ENCODE measurements at places on chromosomes 12 and 14.

DNA sequence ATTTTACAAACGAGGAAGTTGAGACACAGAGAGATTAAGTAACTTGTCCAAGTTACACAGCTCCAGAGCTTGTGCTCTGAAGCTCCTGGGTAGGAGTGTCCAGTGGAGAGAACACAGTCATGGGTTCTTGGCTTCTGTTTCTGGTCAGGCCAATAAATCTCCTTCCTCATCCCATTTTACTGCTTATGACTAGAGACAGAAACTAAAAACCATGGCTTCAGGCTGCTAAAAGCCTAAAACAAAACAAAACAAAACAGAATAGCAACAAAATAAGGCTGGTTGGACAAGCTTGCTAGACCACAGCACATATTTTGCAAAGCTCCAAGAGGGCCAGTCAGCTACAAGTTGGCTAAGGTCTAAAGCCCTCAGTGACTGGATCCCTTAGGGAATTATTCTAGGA, 49.8 kb downstream of the PTGER2 start:
- H3K27me3 ChIP-seq = no peaks in the 10 kb centered on the region
- H3K4me1 ChIP-seq = no peaks in the 10 kb centered on the region
- no peak overlapping the region for H3K4me3 ChIP-seq
- H3K36me3 ChIP-seq = no peaks in the 10 kb centered on the region
- H3K27ac ChIP-seq = no peak overlapping the region

DNA sequence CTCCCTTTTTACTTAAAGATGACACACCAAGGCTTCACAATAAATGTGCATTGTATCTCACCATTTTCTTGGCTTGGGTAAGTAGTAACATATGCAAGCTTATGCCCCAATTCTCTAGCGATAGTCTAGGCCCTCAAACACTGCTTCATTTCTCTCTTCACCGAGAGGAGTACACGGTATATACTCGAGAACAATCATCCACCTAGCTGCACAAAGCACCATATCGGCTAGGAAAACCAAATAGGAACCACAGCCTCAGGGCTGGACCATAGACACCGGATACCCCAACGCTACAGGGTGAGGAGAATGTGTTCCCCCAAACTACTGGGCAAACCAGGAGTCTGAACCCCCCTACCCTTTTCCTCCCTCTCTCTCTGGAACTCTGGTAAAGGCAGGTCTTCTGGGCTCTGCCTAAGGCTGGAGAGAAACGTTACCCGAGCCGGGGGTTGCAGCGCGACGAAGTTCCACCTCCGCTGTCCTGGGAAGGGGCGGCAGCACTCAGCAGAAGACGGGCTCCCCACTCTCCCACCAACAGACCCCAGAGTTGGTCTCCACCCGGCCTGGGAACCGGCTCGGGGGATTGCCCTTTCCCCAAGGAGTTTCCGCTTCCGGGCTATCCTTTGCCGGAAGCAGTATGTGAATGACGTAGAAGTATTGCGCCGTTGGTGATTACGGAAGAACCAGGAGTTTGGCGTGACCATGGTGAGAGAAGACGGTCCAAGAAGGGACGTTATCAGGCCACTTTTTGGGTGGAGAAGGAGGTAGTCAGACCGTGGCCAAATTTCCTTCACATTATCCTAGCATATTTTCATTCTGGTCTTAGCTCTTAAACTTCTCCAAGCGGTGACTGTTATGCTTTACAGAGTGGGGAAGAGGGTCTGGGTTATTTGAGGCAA, at the start of the genes AREL1 and FCF1:
Gene AREL1, minus strand, starts transcription at position 582 of the 896 bp plus-strand sequence. CDS start 27,465 bp downstream, outside the sequence.
Gene FCF1, plus strand, starts transcription at position 646 of the 896 bp plus-strand sequence. Its CDS starts 54 bp downstream, at position 700.
- peaks cover 17% of the 10 kb centered on the region for H3K4me1 ChIP-seq
- no peaks in the 10 kb centered on the region for H3K36me3 ChIP-seq
- peak; percentile 81 for DNase-seq
- no peaks in the 10 kb centered on the region for H3K27me3 ChIP-seq

DNA sequence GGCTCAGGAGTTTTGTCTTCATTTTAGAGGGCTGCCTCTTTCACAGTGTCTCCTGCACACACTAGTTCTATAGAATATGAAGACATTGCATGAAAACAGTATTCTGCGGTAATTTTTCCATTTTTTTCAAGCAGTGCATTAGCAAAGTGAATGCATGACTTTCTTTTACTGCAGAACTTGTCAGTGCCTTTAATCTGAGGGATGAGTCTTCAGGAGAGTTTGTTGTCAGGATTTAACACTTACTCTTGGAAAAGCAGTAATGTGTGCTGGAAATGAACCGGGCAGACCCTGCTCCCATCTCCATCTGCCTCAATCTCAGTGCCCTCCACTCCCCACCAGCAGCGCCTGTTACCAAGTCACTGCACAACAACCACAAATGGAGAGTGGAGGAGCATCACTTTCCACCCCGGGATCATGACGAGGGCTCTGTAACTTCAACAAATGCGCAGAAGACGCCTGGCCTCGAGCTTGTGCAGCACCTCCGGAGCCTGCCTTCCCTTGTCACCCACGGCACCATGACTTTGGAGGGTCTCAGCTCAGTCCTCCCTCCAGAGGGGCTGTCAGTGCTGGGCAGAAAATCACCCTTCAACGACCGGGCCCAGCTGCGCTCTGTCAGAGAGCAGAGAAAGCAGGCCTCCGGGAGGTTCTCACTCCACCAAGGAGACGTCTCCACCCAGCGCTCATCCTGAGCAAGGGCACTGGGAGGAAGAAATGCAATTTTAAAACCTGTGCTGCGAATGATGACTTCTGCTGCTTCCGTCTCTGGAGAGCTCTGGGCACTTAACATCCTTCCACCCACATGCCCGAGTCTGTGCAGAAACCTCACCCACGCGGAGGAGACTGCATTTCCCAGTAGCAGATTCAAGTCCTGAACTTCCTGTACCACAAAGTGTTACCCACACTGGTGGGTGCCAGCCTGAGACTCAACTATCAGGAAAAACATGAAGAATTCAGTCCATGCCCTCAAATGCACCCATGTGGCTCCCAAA, 255.7 kb downstream of the ADGRD1 start:
- peak; percentile 7 for DNase-seq
- no peak overlapping the region for H3K27ac ChIP-seq
- no peaks in the 10 kb centered on the region for H3K27me3 ChIP-seq
- no peaks in the 10 kb centered on the region for H3K36me3 ChIP-seq

GRCh38 chr14:74619672-74620131, 7.7 kb upstream of the LTBP2 start:
- no peaks in the 10 kb centered on the region for H3K27me3 ChIP-seq
- H3K4me3 ChIP-seq = no peak overlapping the region
- DNase-seq = peak; percentile 91
- no peaks in the 10 kb centered on the region for H3K36me3 ChIP-seq

DNA sequence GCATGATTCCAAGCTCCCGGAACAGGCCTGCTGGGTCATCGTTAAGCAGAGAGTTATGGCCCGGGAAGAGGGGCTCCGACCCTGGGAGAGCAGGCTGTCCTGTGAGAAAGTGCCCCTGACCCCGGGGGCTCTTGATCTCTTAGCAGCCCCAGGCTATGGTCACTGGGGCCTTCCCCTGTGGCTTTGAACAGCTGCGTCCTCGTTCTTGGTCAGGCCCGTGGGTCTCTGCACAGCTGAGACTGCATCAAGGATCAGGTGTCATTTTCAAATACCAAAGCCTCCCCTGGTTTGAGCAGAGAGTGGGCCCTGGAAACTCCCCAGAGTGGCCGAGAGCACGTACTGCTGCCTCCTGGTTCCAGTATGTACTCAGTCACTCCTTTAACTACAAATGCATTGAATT, 114.8 kb downstream of the ESRRB start:
- no peaks in the 10 kb centered on the region for H3K36me3 ChIP-seq
- no peaks in the 10 kb centered on the region for H3K27me3 ChIP-seq
- no peak overlapping the region for H3K27ac ChIP-seq
- H3K4me3 ChIP-seq = no peak overlapping the region
- DNase-seq = no peak

- no peak for DNase-seq
- no peak overlapping the region for H3K4me3 ChIP-seq
- peak overlapping the region; percentile 57 for H3K27ac ChIP-seq
- peaks cover 4% of the 10 kb centered on the region for H3K4me1 ChIP-seq
- H3K27me3 ChIP-seq = no peaks in the 10 kb centered on the region
These were observed 75.3 kb upstream of the TMPO start for GRCh38 chr12:98439981-98440581.

DNA sequence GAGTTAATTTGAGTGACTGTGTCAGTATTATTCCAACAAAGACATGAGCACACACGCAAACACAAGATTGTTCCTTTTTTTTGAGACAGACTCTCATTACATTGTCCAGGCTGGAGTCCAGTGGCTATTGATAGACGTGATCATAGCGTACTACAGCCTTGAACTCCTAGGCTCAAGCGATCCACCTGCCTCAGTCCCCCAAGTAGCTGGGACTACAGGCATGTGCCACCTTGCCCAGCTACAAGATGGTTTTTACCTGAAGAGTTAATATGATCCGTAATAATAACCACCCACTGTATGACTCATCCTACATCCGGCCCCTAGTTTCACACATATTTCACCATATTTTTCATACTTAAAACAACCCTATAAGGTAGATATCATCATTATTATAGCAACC, 26.8 kb downstream of the BCAT1 start:
- no peaks in the 10 kb centered on the region for H3K36me3 ChIP-seq
- H3K27ac ChIP-seq = no peak overlapping the region
- DNase-seq = no peak
- no peaks in the 10 kb centered on the region for H3K4me1 ChIP-seq
- H3K27me3 ChIP-seq = no peaks in the 10 kb centered on the region
- no peak overlapping the region for H3K4me3 ChIP-seq

- H3K27ac ChIP-seq = no peak overlapping the region
- peaks cover 2% of the 10 kb centered on the region for H3K27me3 ChIP-seq
- no peaks in the 10 kb centered on the region for H3K36me3 ChIP-seq
- H3K4me1 ChIP-seq = no peaks in the 10 kb centered on the region
- DNase-seq = no peak
These were observed 81.7 kb downstream of the TNFAIP2 start for GRCh38 chr14:103204852-103205540.

DNA sequence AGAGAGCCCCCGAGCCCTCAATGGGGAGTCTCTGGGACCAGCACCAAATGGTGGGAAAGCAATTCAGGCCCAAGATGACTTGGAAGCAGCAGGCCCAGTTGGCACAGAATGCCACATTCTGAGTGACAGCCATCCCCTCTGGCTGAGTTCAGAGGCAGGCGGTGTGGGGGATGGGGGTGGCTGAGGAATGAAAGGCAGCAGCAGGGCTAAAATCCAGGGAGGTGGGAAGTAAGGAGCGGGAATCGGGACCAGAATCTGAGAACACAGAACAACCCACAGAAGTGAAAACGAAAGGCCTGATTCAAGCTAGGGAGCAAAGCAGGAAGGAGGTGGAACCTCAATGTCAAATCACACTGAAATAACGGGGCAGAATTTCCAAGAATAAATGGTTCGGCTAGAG, 171.2 kb downstream of the CALM1 start:
- H3K36me3 ChIP-seq = no peaks in the 10 kb centered on the region
- no peak for DNase-seq
- H3K27me3 ChIP-seq = no peaks in the 10 kb centered on the region
- no peak overlapping the region for H3K4me3 ChIP-seq

GRCh38 chr14:95515596-95516552, 576 bp downstream of the SYNE3 start:
- no peaks in the 10 kb centered on the region for H3K27me3 ChIP-seq
- H3K27ac ChIP-seq = peak overlapping the region; percentile 93
- H3K36me3 ChIP-seq = peaks cover 2% of the 10 kb centered on the region
- peak overlapping the region; percentile 71 for H3K4me3 ChIP-seq

GRCh38 chr12:108773798-108774788, 42.8 kb upstream of the CORO1C start:
- H3K4me3 ChIP-seq = no peak overlapping the region
- H3K36me3 ChIP-seq = no peaks in the 10 kb centered on the region
- peak overlapping the region; percentile 62 for H3K27ac ChIP-seq
- peak; percentile 89 for DNase-seq

All from heart left ventricle (tissue), 16 donors.